ENCODE measurements at places on chromosomes 5 and 9.

DNA sequence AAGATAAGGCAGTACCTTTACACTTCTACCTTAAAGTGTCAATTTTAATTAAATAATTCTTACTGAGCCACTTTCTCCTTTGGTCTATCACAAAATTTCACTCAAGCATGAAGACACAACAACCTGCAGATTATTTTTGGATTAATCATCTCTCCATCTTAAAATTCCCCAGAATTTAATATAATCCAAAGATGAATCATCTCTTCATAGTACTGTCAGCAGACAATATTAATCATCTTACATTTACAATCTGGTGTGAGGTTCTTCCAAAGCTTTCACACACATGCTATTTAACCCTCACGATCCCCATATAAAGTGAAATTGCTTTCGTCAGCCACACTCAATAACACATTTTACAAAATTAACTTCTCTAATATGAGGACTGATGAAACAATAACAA is 43.0 kb downstream of the LHFPL2 start:
- DNase-seq, result no peak

DNA sequence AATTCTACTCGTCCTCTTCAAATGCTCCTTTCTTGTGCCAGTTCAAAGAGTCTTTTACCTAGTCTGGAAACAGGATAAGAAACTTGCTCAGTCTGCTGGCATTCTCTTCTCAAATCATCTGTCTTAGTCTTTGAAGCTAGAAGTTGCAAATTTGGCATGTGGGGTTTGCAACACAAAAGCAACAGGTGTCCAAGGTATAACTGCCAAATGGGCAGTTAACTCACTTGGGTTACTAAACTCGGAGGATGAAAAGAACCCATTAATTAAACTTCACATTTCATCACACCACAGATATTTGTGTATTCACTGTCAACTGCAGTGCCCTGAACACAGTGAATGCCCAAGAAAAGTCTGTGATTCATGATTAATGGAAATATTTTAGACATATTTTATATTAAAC is 108.0 kb upstream of the TARS1 start:
- DNase-seq, result no peak

- no peak for DNase-seq
These were observed 1144.0 kb downstream of the TAF11L14 start for GRCh38 chr5:18778225-18778624.

DNA sequence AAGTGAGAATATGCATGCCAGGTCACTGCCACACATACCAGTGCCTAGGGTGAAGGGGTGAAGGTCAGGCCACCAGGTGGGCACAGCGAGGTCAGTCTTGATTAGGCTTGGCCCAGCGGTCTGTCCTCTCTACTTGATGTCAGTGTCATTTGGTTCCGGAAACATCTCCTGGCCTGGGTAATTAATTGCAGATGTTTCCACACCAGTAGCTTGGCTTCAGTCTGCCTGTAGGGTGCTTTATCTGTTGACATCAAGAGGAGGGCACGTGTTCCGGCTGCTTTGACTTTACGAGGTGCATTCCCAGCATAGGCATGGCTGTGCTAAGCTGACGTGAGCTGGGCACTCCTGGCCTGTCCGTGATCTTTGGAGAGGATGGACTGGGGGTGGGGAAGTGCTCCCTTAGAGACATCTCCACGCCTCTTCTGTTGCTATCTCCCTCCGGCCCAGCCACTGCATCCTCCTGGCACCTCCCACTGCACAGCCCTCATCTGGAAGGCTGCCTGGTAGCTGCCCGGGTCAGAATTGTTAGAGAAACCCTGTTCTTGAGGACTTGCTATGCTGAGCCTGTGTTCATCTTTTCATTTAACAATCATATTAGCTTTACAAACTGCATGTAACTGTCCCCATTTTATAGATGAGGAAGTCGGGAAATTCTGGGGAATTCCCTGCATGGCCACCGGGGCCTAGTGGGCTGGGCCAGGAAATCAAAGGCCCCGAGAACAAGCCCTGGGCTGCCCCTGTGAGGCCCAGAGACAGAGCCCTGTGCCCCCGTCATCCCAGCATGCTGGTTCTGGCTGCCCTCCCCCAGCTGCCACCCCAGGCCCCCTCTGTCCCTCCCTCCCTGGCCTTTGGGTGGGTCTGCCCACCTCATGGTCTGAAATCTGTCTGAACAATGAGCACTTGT is 29.1 kb downstream of the JADE2 start:
- DNase-seq, result no peak

GRCh38 chr5:37804401-37804800 is 35.4 kb downstream of the GDNF start:
- no peak for DNase-seq

DNA sequence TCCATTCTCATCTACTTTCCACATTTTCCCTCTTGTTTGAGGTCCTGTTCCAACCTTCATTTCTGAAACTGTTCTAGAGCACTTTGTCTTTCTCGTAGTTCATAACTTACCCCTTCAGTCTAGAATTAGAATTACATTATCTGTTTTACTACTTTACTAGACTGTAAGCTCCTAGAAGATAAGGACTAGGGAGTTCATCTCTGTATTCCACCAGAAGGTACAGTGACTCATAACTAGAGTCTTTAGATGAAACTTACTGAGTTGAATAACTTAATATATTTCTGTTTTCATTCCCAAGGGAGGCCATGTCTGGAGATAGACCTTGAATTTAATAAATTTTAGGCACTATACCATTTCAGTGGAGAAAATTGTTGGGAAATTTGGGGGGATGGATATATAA is 38.7 kb downstream of the G3BP1 start:
- DNase-seq, result no peak

DNA sequence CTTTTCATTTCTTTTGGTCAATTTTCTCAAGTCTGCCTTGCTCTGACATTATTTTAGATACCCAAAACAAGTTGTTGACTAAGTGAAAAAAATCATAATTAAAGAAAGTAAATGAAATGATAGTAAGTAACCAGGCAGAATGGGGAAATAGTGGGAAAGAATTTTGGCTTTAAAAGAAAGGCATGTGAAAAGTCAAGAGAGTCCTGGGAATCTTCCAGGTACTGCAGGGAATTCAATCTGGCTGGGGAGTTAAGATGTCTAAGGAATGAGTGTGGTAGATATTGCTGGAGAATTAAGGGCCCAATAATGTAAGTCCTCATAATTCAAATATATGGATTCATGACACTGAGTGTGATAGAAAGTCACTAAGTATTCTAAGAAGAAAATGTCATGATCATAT is 123.1 kb upstream of the PAPPA start:
- DNase-seq, result no peak

- DNase-seq, result no peak
These were observed 233.8 kb upstream of the TMEM161B start for GRCh38 chr5:88502179-88503040.

- no peak for DNase-seq
These were observed 960.6 kb downstream of the MAT2B start for GRCh38 chr5:164466033-164466432.

DNA sequence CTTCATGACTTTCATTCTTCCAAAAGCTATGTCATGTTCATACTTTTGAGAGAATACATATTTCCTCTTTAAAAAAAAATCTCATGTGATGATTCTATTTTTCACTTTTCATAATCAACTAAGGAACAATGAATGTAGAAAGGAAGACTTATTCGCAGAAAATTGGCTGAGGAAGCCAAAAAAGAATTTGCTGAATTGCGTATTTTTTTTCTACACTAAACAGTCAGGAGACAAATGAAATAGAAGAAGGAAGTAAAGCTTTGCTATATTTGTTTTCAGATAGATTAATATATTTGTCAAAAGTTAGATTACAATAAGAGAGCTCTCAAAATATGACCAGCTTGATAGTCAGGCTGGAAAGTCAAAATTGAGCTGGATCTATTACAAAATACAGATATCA is 504.2 kb downstream of the ANXA1 start:
- DNase-seq, result no peak

DNA sequence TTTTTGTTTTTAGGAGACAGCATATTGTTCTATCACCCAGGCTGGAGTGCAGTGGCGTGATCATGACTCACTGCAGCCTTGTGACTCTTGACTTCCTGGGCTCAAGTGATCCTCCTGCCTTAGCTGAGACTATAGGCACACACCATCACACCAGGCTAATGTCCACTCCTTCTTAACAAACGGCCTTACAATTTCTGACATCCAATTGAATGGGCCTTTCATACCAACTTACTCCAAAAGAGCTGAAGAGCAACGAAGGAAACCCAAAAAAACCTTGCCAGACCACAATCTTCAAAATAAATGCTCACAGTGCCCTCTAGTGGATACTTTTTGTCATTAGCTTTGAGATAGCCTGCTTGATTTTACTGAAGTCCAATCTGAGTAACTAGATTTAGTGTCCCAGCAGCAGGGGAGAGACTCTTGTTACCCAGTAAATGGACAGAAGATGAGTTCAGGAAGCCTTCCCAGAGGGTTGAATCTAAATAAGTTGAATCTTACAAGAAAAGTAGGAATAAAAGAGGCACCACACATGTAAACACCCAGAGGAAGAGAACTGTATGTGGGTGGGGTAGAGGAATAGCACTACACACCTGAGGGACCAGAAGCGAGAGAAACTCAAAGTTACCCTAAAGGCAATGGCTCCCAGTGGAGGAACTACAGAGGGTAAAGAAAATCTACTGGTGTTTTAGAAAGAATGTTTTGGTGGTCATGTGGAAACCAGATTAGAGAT is 9.3 kb downstream of the ZNF622 start:
- DNase-seq, result no peak

DNA sequence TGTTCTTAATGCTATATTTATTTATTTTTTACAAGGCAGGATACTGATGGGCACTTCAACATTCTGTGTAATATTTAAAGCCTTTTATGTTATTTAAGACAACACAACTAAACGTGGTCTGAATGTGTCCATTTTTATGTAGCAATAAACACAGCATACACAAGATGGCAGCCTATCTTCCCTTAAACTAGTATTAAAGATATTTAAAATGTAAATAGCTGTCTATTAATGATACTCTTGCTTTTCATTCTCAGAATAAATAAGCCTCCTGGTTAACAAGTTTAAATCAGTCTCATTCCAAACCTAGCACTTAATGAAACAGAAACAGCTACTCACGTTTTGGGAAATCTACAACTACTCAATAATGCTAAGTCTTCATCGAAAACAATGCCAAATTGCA is 315.7 kb downstream of the MCTP1 start:
- DNase-seq, result no peak

- no peak for DNase-seq
These were observed 16.7 kb downstream of the SLC28A3 start for GRCh38 chr9:84323858-84324257.

DNA sequence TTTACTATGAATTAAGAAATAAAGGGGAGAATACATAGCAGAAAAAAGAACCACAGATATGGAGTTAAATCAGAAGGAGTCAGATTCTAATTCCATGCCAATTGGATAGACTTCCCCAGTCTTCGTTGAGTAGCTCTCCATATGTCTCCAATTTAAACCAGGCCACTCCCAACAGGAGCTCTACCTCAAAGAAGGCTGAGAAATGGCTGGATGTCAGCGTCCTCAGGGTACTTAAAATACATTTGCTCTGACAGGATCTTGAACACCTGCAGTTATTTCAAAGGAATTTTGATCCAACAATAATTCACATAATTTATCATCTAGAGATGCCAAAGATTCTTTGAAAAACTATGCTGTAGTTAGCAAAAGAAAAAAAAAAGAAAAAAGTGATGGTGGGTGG is 133.9 kb upstream of the FBN2 start:
- DNase-seq, result no peak

DNA sequence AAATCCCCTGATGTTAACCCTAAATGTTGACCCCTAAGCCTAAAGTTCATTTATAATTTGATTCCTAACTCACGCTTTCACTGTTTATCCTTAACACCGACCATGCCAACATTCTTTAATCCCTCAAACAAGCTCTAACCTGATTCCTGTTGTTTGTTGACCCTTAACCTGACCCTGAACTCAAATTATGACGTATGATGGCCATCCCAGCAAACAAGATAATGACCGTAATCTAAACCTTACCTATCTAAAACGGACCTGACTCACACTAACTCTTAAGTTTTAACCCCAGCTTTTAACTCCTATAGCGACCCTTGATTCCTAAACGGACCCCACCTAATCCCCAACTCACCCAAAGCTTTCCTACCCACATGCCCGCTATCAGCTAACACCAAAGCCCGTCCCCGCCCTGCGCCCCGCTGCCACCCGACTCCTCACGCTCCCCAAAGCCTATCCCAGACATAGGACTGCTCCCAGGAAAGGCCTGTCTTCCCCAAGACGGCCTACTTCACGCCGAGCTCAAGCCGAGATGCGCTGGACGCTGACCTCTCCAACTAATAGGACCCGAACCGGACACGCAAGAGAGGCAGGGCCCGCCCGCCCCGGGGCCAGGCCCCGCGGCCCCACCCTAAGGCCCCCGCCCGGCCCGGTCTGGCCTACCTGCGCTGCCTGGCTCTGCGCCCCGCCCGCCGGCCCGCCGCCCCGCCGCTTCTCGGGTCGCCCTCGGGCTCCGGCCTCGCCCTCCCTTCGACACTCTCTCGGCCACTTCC is 395 bp downstream of the TLN1 start:
- DNase-seq, result no peak

DNA sequence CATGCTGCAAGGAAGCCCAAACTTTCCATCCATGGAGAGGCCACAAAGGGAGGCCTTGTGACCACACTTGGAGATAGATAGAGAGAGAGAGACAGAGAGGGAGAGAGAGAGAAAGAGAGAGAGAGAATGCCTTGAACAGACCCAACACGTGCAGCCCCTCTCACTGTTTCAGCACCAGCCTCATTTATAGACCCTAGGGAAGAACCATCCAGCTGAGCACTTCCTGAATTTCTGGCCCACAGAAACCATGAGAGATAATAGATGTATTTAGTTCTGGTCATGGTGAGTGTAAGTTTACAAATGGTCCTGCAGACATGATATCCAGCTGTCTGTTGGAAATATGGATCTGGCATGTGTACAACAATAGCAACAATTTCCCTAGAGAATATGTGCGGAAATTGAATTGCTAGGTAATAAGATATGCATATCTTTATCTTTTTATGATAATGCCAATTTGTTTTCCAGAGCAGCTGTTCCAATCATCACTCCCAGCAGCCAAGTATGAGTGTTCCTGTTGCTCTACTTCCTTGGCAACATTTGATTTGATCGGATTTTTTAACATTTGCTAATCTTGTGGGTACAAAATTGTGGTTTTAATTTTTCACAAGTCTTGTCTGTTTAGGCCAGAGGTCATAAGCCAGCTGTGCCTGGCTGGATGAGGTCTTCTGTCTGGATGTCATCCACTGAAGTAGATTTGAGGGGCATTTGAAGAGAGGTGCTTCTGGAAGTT is 217.3 kb upstream of the IL12B start:
- no peak for DNase-seq

- no peak for DNase-seq
These were observed 8.6 kb downstream of the UCK1 start for GRCh38 chr9:131522257-131523085.

DNA sequence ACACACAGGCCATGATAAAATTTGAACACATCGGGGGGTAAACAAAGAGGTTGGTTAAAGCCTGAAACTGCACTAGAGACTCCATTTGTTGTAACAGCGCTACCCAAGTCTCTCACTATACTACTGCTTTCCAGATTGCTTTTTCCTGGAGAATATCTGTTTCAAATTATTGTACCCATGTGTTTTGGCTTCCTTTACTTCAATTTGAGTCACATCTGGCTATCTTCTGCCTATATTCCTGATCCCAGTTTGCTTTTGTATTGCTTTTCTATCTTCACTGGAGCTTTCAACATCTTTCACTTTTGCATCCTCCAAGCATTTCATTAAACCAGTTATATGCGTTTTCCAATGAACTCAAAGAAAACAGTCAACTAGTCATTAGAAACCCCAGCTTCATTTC is 404.7 kb downstream of the MLLT3 start:
- DNase-seq, result no peak

GRCh38 chr5:97478483-97478882 is 295.4 kb upstream of the RIOK2 start:
- DNase-seq, result no peak

- DNase-seq, result no peak
These were observed 331.9 kb upstream of the CCNG1 start for GRCh38 chr5:163105456-163105855.

Data from stimulated activated CD8-positive, alpha-beta memory T cell treated with anti-CD3 and anti-CD28 coated beads, Interleukin-15, amount 100 ng/mL, for 24 hours (primary cell).